ENCODE measurements at places on chromosomes 16 and 17.

DNA sequence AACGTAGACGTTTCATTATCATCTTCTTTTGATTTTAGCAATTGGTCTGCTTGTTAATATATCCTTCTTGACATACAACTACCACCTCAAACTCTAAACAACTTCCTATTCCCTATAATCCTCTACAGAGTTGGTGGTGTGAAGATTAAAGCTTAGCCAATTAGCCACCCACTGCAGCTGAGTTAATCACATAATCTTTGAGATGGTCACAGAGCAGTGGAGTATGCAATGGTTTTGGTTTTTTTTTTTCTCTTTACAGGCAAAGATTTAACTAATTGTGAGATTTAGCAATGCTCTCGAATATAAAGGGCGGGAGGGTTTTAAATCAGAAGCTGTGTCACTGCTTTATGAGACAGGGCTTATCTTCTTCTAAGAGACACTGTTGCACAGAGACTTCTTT lies 37.0 kb downstream of the STX8 start:
- no peak for DNase-seq

DNA sequence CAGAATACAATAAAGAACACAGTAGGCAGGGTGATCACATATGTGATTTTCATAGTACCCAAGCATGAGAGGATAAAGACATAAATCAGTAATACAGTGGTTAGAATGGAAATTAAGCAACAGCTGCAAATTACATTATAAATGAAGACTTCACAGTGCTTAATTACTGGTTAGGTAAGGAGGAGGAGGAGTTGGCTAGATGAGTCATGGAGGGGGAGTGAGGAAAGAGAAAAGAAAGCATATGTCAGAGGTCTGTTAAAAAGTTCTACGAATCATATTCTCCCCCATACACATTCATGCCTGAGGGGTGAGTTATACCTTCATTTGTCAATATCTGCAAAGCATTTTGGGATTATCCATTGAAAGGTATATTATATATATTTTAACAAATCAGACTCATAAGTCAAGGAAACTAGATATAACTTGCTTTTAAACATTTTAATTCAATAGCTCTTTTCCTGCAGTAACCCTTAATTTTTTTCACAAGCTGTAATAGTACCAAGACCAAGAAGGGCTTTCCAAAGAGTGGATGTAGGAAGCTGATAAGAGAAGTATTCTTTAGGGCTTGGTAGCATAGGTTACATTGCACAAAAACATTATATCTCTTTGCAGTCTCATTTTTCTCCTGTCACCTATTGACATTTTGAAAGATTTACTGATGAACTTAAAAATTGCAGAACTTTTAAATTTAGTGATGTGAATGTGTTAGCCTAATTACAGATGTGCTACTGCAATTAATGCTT lies 99.3 kb downstream of the STXBP4 start:
- no peak for DNase-seq

DNA sequence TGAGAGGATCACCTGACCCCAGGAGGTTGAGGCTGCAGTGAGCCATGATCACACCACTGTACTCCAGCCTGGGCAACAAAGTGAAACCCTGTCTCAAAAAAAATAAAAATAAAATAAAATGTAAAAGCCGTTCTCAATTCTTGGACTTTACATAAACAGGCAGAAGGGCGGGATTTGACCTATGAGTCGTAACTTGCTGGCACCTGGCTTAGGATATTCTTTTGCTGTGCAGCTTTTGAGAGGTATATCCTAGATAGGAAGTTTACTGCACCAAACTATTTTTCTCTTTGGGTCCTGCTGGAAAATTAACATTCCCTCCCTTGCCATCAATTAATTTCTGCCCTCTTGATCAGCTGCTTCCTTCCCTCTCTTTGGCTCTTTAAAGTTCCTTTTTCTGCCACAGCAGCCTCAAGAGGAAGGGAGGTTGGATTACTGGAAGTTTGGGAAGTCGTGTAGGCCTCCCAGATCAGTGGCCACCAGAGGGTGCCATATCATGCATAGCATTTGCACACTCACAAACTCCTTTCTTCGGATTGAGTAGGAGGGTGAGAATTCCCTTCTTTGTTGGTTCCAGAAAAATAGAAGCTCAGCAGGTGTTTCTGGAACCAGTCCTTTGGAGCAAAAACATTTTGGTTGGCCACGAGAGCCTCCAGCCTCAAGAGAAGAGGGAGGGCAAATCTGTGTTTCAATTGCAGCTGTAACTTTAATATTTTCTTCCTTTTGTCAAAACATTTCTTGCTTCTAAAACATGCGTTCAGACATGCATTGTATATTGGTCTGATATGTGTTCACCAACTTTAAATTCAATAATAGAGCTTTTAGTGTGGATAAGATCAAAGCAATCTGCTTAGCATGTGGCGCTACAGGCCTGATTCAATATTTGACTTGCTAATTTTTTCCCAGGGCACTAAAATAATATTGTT lies 147.3 kb downstream of the CCDC182 start:
- no peak for DNase-seq

DNA sequence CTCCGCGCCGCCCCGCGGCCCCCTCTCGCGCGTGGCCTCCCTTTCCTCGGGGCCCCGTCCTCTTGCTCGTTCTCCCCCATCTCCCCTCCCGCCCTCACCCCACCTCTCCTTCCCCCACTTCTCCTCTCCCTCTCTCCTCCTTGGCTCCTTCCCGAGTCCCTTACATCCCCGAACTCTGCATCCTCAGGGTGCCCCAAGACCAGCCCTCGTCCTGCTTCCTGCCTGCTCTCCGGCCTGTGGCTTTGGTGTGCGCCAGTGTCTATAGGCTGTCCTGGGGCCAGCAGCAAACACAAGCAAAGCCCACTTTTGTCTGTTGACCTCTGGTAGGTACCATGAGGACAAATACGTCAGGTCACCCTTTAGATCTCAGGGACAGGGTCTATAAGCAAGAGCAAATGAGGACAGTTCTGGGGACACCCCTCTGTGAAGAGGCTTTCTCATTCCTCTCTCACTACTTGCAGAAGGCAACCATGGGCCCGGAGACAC lies 284 bp upstream of the COPZ2 start:
- DNase-seq: no peak

DNA sequence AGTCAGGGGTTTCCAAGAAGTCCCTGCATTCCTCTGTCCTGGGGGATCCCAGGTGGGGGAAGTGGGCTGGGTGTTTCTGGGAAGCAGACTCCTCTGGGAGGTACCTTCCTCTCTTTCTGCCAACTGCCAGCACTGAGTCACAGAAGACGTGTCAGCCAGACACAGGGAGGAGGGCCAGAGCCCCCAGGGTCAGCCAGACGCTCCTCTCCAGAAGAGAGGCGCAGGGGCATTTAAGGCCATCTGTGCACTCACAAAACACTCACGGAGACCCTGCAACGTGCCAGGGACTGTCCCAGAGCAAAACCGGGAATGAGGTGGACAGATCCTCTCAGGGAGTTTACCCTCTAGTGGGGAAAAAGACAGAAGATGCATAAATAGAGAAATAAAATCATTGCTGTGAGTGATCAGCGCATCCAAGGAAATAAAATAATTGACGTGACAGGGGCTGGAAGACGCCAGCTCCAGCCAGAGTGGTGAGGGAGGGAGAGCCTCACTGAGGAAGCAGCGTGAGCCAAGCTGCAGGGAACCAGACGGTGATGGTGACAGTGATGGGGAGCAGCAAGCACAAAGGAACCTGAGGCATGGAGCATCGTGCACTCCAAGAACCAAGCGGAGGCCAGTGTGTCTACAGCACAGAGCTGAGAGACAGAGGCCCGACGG lies 105.4 kb downstream of the ZNF423 start:
- no peak for DNase-seq

GRCh38 chr16:84854759-84855158 lies 35.0 kb downstream of the CRISPLD2 start:
- no peak for DNase-seq

GRCh38 chr17:26731005-26731921 lies 562.7 kb upstream of the WSB1 start:
- DNase-seq: no peak

Measured in stimulated activated CD8-positive, alpha-beta memory T cell treated with anti-CD3 and anti-CD28 coated beads, Interleukin-2, amount 100 ng/mL, for 1 hour (primary cell).